ENCODE measurements at places on chromosomes 1 and 21.

- no peak for DNase-seq
These were observed 10.3 kb downstream of the GPR25 start for GRCh38 chr1:200883118-200883517.

- DNase-seq: peak; percentile 33
These were observed 13.4 kb upstream of the PIAS3 start for GRCh38 chr1:145871994-145872924.

DNA sequence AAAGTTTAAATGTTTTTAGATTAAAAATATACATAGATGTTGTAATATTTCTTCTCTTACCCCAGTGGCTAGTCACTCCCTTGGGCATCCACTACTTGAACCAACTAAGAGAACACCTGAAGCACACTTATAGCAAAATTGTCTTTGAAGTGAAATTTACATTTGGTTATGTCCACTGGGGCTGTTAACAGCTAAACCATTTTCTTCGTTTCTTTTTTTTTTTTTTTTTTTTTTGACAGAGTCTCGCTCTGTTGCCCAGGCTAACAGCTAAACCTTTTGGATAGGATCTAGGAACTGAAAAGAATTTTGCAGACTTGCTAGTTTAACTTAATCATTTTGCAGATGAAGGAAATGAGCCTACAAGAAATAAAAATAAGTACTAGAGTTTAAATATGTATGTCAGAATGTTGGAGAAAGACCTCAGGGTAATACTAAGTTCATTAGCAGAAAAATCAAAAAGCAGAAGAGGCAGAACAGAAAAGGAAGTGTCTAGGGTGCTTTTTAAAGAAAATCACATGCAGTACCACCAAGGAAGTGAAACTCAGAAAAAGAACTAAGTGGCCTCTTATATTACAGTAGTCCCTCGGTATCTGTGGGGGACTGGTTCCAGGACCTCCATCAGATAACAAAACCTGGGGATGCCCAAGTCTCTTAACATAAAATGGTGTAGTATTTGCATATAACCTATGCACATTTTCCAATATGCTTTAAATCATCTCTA is 11.8 kb downstream of the DRAM2 start:
- no peak for DNase-seq

DNA sequence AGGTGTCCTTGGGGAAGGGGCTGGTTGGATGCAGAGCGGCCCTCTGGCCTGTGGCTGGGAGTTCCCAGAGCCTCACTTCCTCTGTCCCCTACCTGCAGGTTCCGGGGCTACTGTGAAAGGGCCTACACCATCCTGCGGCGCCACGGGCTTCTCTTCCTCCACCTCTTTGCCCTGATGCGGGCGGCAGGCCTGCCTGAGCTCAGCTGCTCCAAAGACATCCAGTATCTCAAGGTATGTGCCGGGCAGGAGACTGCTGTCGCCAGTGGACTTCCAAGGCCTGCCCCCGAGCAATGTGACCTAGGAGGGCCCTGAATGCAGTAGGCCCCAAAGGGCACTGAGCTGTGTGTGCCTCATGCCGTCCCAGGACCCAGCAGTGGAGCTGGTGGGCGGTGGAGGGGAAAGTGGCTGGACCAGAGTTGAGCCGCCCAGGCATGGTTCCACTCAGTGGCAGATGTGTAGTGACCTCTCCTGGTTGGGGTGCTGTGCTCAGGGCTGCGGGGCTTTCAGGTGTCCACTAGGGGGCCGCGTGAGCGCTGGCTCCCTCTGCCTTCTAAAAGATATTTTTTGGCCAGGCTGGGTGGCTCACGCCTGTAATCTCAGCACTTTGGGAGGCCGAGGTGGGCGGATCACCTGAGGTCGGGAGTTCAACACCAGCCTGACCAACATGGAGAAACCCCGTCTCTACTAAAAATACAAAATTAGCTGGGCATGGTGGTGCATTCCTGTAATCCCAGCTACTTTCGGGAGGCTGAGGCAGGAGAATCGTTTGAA is 73.4 kb downstream of the PIK3CD start:
- peak; percentile 89 for DNase-seq

GRCh38 chr1:6001992-6002576 is 9.9 kb upstream of the NPHP4 start:
- no peak for DNase-seq

DNA sequence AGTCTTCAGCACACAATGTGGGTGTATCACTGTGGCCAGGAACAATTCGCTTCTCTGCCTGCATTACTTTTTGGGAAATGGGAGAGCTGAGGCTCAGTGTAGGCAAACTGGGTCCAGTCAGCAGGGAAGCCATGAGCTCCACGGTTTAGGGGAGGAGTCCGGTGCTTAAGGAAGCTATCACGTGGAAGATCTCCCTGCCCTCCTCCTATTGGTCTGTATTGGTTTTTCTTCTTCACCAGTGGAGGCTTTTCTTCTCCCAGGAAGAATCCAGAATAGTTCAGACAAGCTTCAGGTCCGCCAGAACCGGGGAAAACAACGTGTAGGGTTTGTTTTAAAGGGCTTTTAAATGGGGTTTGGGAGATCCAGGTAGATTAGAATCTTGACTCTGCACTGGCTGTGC is 156.2 kb upstream of the CAMK1G start:
- DNase-seq: no peak

GRCh38 chr1:15847893-15848142 is 311 bp downstream of the SPEN start:
- DNase-seq: no peak

GRCh38 chr1:32051706-32052105 is 21.0 kb upstream of the TMEM39B start:
- no peak for DNase-seq

DNA sequence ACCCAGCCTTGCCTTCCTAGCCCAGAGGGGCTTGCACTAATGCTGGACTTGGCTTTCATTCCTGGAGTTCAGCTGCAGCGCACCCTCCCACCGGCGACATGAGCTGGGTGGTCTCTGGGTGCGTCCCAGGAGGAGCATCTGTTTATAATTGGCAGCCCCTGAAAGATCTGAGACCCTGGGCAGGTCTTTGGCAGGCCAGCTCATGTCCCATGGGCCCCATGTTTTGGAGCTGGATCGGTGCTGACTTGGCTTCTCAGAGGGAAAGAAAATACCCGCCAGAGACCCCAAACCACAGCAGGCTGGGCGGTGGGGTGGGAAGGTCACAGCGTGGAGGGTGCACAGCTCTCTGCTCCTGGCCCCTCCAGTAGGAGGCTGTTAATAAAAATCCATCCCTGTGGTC is 29.3 kb downstream of the DHRS3 start:
- DNase-seq: no peak

- DNase-seq: no peak
These were observed 547.8 kb downstream of the NPHP4 start for GRCh38 chr1:5444396-5444795.

- DNase-seq: no peak
These were observed 187.8 kb downstream of the ETS2 start for GRCh38 chr21:38993561-38993960.

GRCh38 chr1:109186733-109187086 is 27.0 kb upstream of the SARS1 start:
- no peak for DNase-seq

DNA sequence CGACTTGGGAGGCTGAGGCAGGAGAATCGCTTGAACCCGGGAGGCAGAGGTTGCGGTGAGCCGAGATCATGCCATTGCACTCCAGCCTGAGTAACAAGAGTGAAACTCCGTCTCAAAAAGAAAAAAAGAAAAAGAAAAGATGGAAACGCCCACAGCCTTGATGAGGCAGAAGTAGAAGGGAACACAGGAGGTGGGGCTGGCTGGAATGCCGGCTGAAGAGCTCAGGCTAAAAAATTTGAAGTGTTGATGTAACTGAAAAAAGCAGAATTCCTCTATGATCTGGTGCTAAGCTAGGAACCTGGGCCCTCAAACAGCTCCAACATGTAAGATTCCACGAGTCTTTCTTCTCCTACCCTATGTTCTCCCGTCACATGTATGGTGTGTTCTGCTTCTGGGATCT is 53.6 kb downstream of the SLC66A1 start:
- no peak for DNase-seq

- no peak for DNase-seq
These were observed 18.7 kb downstream of the TFF3 start for GRCh38 chr21:42296501-42296900.

DNA sequence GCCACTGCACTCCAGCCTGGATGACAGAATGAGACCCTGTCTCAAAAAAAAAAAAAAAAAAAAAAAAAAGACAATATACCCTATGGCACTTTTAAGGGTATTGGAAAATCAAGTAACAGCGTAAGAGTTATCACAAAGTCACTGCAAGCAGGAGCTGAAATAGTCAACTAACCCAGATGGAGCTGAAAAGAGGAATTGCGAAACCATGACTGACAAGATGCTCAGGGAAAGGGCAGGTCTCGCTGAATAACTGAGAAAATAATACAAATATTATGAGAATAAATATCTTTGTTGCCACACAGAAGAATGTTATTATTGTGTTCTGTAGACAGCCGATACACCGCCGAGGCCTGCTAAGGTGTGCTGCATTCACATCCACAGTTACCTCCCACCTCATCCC is 17.8 kb downstream of the HLCS start:
- DNase-seq: no peak

GRCh38 chr1:23824711-23825075 is 536 bp downstream of the HMGCL start:
- DNase-seq: no peak

DNA sequence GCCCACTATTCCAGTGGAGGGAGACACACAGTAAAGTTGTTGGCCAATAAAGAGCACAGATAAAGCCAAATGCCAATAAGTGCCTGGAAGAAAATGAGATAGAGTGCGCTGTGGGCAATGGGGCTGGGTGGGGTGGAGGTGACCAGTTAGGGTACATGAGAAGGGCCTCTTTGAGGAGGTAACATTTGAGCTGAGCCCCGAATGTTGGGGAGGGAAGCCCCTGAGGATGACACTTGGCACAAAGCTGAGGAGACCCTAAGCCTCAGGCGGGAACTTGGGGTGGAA is 979 bp downstream of the S100A9 start:
- no peak for DNase-seq

- no peak for DNase-seq
These were observed 45.3 kb downstream of the NDC1 start for GRCh38 chr1:53792806-53793205.

GRCh38 chr21:43895196-43895595 is 30.2 kb downstream of the AGPAT3 start:
- no peak for DNase-seq
